ENCODE measurements at places on chromosomes 2 and 18. TPM values are rescaled to one million over a fixed set of nuclear protein-coding genes. Genes with fewer than 3 reads are reported as not detected.

- H3K4me3 ChIP-seq, result no peak overlapping the region
- H3K27ac ChIP-seq, result no peak overlapping the region
- H3K36me3 ChIP-seq, result peaks cover 21% of the 10 kb centered on the region
- H3K4me1 ChIP-seq, result peaks cover 13% of the 10 kb centered on the region
- no peak for DNase-seq
- no peaks in the 10 kb centered on the region for H3K27me3 ChIP-seq
Observed at GRCh38 chr2:218717262-218717661, 6.6 kb downstream of the TTLL4 start.

- no peak overlapping the region for H3K27ac ChIP-seq
- DNase-seq, result no peak
- no peaks in the 10 kb centered on the region for H3K36me3 ChIP-seq
- H3K4me1 ChIP-seq, result no peaks in the 10 kb centered on the region
Observed at GRCh38 chr2:9287400-9288045, 80.9 kb downstream of the ASAP2 start.

- H3K36me3 ChIP-seq, result no peaks in the 10 kb centered on the region
- no peak overlapping the region for H3K4me3 ChIP-seq
- peaks cover 12% of the 10 kb centered on the region for H3K27me3 ChIP-seq
- no peak overlapping the region for H3K27ac ChIP-seq
- no peaks in the 10 kb centered on the region for H3K4me1 ChIP-seq
- no peak for DNase-seq
Observed at GRCh38 chr18:13335903-13336302, 117.3 kb downstream of the LDLRAD4 start.

RND3 gene
- total RNA-seq, result not detected

SYT4 gene
- total RNA-seq, result not detected
